Umbilical cord (tissue), 2 donors: ENCODE measurements at places on chromosomes 6 and 20.
A peak's percentile ranks its signal among the peaks of the same experiment; 100 is the strongest.

DNA sequence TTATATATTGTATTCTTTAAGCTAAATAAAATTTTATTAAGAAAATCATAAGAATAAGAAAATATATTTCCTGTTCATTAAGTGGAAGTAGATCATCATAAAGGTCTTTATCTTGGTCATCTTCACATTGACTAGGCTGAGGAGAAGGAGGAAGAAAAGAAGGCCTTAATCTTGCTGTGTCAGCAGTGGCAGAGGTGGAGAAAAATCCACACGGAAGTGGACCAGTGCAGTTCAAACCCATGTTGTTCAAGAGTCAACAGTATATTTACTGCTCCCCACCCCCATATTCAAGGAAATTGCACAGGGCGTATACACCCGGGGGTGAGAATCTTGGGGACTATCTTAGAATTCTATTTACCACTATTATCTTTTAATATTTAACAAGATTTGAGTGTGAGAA is 178.6 kb upstream of the SCGN start:
- no peak for DNase-seq

DNA sequence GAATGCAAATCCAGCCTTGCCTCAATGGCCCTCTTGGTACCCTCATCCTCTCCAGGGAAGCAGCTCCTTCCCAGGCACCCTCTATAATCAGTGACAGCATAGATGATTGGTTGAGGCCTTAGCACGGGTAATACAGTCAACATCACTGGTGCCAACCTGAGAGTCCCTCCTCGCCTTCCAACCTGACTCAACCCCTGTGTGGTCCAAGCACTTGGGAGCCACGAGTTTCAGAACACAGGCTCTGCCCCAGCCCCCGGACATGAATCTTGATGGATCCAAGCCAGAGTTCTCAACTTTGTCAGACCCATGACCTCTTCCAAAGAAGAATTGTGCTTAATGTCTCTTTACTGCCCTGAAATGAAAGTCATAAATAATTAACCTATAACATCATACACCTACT is 213.9 kb downstream of the PREX1 start:
- no peak for DNase-seq

- no peak for DNase-seq
Measured at GRCh38 chr20:48606841-48607543, 220.8 kb downstream of the PREX1 start.

GRCh38 chr20:59289994-59290393 is 10.4 kb upstream of the EDN3 start:
- no peak for DNase-seq

- no peak for DNase-seq
Measured at GRCh38 chr6:102300350-102300749, 906.8 kb downstream of the GRIK2 start.

DNA sequence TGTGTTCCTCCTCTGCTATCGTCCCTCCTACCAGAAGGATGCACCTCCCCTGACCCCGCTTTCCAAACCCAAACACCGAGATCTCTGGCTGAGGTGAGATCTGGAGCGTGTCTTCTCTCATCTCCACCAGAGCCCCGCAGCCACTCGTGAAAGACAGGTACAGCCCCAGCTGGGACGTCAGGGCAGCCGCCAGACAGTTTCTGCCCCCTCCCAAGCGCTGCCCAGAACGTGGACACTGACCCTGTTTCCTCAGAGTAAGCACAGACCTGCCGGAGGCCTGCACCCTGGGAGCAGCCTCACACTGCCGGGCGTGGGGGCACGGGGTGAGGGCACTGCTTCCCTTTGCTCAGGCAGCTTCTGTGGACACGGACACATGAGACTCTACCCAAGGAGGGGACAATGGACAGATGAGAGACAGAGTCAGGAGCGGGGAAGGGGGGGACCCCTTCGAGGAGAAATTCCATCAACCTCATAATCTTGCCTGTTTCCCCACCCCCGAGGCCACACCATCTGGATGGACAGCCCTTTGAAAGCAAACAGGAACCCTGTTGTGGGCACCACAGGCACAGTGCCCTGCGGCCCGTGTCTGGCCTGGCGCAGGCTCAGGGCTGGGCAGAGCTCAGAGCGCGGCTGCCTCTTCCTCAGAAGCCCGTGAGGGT is 210.6 kb downstream of the DLL1 start:
- DNase-seq = no peak

GRCh38 chr20:8394308-8394945 is 262.4 kb downstream of the PLCB1 start:
- no peak for DNase-seq

DNA sequence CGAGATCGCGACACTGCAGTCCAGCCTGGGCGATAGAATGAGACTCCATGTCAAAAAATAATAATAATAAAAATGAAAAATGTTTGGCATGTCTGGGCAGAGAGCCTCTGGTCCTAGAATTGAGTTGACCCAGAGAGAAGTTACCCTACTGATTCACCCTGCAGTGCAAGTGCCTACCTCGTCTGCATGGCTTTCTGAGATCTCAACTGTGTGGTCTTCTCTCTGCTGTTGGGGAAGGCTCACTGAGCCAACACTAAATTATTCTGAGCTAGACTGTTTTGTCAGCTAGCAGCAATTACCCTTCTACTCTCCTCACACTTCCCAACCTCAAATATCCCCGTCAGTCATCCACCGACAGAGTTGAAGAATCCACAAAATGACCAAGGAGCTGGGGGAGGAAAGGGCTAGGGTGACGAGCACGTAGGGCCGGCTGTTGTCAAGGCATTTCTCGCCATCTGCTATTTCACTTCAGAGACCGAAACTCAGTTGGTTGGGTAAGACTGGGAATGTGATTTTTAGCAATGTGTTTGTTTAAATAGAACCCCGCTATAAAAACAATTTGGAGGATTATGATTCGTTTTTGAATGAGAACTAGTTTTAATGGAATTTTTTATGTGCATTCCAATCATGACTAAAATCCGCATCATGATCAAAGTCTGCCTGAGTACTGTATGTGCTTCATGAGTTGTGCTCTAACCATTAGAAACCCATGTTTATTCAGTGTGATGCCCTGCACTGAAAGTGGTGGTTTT is 9.4 kb downstream of the MAS1 start:
- peak; percentile 9 for DNase-seq

DNA sequence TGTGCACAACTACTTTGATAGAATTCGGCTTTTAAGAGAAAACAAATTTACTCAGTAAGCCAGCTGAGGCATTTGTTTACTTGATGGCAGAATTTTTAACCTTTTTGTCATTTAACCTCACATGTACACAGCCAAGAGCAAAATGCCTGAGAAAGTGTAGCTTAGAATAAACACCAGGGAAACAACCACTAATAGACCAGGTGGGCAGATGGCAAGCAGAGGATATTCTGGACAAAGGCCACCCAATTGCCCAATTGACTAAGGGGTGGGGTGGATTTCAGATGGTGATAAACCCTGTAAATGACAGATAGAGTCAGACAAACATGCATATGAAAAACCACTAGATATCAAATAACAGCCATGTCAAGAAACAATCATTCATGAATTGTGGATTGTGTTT is 190.7 kb upstream of the FBXL4 start:
- no peak for DNase-seq
